Stimulated activated CD8-positive, alpha-beta memory T cell treated with anti-CD3 and anti-CD28 coated beads, Interleukin-7, amount 100 ng/mL, for 24 hours (primary cell): ENCODE measurements at places on chromosomes 13 and 19.
A peak's percentile ranks its signal among the peaks of the same experiment; 100 is the strongest.

GRCh38 chr13:30808600-30808999 is 73.3 kb downstream of the ALOX5AP start:
- no peak for DNase-seq

GRCh38 chr13:41064493-41064892 is 3.2 kb downstream of the WBP4 start:
- DNase-seq: no peak

DNA sequence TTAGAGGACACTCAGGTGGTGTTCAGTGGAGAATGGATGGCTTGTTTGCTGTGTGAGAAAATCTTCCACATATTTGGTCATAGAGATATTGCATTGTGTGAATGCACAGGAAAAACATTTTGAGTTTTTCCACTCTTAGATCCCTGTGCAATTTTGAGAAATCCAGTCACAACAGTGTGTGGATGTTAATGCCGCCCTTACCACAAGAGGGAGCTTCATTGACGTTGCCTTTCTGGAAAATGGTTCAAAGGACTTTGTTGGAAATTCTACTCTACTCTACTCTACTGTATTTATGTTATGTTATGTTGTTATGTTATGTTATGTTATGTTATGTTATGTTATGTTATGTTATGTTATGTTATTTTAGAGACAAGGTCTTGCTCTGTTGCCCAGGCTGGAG is 13.4 kb downstream of the ZNF20 start:
- no peak for DNase-seq

DNA sequence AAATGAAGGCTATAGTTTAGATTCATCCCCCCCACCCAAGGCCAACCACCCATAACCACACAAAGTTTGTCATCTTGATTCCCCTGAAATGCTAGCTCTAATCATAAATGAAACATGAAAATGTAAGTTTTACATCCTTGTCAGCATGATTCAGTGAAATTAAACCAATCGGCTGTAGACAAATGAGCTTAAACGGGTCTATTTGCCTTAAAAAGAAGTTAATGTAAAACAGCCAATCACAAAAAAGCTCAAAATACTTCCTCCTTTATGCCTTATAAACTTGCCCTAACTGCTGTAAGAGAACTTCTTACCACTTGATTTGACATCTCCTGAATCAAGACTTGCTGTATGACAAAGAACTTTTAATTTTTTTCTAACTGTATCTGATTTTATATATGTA is 34.5 kb upstream of the MRI1 start:
- DNase-seq: no peak

DNA sequence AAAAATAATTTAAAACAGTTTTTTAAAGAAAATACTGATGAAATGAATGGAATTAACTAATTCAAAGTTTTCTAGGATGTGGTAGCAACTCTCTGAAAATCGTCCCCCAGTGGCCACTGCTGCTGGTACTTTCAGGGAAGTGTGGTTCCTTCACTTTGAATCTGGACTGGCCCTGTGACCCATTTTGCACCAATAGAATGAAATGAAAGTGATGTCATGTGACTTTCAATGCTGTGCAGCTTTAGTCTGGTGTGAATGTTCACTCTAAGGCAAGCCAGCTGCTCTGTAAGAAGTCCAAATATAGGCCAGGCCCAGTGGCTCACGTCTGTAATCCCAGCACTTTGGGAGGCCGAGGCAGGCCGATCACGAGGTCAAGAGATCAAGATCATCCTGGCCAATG is 26.4 kb upstream of the HNRNPA1L2 start:
- DNase-seq: no peak

GRCh38 chr13:75660694-75661093 is 24.6 kb downstream of the LMO7 start:
- DNase-seq: no peak

- no peak for DNase-seq
These were observed 22.8 kb upstream of the STK24 start for GRCh38 chr13:98599502-98600328.

- DNase-seq: no peak
These were observed 280.1 kb upstream of the TMTC4 start for GRCh38 chr13:100954430-100955305.

DNA sequence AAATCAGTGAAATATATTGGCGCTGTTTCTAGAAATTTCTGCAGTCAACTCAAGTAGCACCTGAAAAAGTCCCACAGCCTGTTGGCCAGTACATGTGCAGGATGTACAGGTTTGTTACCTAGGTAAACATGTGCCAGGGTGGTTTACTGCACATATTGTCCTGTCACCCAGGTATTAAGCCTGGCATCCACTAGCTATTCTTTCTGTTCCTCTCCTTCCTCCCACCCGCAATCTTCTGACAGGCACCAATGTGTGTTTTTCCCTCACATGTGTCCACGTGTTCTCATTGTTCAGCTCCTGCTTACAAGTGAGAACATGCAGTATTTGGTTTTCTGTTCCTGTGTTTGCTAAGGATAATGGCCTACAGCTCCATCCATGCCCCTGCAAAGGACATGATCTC is 13.1 kb upstream of the SCEL start:
- DNase-seq: no peak

DNA sequence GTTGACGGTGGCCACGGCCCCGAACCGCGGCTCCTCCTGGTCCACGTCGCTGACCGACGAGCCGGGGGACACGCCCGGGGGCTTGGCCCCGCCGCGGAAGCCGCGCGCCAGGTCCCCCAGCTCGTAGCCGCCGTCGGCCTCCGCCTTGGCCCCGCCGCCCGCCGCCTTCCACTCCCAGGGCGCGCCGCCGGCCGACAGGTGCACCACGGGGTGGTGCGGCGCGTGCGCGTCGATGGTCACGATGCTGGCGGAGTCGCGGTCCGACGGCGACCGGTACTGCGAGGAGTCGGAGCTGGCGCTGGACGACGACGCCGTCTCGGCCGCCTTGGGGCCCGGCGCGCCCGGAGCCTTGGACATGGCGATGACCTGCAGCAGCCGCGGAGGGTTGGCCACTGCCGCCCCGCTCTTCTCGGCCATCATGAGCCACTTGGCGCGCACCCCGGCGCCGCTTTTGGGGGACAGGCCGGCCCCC is 9.0 kb downstream of the PLPPR3 start:
- no peak for DNase-seq

DNA sequence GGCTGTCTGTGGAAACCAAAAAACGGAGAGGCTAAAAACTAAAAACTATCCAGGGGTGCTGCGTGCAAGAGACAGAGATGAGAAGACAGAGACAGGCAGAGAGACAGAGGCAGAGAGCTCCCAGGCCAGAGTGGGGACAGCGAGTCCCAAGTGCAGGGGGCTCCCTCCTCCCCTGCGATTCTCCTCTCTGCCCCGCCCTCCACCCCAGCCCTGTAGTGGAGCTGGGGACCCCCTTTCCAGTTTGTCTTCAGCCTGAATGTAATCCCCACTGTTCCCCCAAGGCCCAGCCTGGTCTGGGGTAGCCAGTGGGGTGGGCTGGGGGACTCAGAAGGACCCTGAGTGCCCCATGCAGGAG is 2.0 kb downstream of the NFIC start:
- DNase-seq: no peak

DNA sequence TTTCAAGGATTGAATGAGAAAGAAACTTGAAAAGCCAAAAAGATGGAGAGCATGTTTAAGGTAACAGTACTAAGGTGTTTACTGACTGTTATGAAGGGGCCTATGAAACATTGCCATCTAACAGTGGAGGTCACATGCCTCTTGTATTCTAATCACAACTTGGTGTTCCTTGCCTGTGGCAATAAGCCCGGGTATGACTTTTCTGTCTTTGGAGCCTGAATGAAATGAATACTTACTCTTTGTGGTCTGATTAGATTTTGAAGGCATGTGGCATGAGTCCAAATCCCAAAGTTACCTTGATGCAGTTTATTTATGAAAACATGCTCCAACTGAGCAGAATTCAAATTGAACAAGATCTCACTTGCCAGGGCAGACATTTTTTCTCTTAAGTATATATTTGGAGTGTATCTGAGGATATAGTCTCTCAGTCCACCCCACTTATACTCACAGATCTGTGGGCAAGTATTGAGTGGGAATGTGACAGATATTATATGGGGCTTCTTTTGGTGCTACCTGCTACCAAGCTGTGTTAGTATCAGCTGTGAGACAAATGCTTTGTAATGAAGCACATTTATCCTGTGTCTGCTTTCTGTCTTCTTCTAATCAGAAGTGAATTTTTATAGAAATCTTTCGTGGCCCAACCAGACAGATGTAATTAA is 67.5 kb downstream of the B3GLCT start:
- DNase-seq: no peak

GRCh38 chr13:111317042-111317550 is 3.3 kb upstream of the TEX29 start:
- no peak for DNase-seq

- DNase-seq: no peak
These were observed 3.4 kb downstream of the MBNL2 start for GRCh38 chr13:97225533-97225932.

GRCh38 chr13:96837809-96838208 is 156.5 kb downstream of the OXGR1 start:
- no peak for DNase-seq

DNA sequence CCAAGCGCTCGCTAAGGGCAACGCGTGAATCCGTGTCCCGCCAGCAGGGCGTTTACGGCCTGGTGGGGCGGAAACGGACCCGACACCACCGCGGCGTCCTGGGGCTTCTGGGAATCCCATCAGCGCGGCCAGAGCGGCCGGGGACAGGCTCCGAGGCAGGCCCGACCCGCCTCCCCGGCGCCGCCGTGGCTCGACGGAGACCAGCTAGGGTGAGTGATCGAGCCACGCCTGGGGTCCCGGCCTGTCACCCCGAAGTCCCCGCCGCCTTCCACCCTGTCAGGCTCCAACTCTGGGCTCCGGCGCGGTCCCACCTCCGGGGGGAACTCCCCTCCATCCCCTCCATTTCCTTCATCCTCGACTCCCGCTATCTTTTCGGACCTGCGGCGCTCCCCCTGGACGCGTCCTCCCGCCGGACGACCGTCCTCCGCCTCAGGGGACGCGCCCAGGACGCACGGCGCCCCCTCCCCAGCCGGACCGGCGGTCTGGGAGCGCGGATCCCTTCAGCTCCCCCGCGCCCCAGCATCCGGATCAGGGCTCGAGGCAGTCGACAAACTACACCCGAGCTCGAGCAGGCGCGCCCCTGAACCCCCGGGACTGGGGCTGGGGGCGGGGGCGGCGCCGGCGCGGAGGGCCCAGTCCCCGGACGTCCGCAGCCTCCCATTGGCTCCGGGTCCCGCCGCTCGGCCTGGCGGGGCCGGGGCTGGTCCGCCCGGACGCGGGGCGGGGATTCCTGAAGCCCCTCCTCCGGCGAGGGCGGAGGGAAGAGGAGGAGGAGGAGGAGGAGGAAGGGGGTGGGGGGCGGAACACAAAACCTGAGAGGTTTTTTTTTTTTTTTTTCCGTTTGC is 638 bp upstream of the BICRA start:
- DNase-seq: peak; percentile 90

GRCh38 chr13:45691251-45691650 is 10.9 kb upstream of the CBY2 start:
- no peak for DNase-seq

- DNase-seq: no peak
These were observed 91.7 kb downstream of the EFNB2 start for GRCh38 chr13:106443607-106444322.

DNA sequence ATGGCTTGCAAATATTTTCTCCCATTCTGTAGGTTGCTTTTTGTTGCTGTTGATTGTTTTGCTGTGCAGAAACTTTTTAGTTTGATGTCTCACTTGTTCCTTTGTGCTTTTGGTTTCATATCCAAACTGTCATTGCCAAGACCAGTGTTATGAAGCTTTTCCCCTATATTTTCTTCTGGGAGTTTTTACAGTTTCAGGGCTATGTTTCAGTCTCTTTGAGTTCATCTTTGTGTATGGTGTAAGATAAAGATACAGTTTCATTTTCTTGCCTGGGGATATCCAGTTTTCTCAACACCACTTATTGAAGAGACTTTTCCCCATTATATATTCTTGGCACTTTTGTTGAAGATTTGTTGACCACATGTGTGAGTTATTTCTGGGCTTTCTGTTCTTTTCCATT is 139.9 kb downstream of the MRPL57 start:
- no peak for DNase-seq

DNA sequence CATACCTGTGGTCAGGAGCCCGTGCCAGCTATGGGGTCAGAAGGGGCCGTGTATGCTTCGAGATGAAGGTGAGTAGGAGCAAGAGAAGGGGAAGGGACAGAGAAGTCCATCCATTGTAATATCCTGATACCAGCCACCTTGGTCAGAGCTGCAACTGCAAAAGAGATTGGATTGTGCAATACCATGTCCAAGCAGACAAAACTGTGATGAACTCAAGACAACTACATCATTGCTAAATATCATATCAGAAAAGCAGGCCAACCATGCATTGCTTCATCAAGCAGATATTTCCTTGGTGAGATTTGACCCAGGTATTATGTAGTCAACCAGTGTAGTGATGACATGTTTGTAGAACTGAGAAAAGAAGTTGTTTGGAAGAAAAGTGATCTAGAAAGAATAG is 12.1 kb downstream of the HNRNPUL1 start:
- no peak for DNase-seq

GRCh38 chr13:99842405-99842804 is 129.2 kb downstream of the ZIC5 start:
- DNase-seq: no peak

- DNase-seq: peak; percentile 20
These were observed 158.2 kb downstream of the NALCN start for GRCh38 chr13:101258071-101258470.

DNA sequence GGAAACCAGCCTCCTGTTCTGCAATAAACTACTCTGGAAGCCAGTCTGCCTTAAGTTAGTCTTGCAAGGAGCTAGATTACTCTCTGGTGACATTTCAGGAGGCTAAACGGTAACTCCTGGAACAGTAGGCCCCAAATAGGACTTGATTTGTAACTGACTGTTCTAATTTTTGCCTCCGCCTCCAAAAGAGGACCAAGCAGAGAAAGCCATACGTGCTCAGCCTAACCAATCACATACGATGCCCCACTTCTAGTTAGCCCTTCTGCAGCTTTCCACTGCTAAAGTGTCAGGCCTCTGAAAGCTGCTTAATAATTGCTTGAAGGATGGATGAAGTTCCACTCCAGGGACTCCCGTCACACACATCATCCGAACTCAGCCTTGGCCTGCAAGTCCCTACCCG is 744 bp downstream of the ZNF805 start:
- DNase-seq: no peak

DNA sequence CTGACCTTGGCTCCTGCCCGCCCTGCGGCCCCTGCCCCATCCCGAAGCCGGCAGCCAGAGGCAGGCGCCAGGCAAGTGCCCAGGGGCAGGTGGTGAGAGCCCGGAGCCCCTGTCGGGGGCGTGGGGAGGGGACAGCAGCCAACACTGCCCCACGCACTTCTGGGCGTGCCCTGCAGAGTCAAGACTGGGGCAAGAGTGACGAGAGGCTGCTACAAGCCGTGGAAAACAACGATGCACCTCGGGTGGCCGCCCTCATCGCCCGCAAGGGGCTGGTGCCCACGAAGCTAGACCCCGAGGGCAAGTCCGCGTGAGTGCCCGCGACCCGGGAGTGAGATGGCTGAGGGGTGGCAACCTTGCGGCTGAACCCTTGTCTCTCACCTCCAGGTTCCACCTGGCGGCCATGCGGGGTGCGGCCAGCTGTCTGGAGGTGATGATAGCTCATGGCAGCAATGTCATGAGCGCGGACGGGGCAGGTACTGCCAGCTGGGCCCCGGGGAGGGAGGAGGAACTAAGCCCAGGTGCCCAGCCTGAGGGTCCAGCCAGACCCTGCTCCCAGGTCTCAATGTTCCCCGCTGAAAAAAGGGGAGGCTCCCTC is 17.3 kb downstream of the ANKRD24 start:
- no peak for DNase-seq
